ENCODE measurements at places on chromosomes 7 and 10.

- DNase-seq, result no peak
Observed at GRCh38 chr7:101684983-101685330, 55.9 kb upstream of the MYL10 start.

DNA sequence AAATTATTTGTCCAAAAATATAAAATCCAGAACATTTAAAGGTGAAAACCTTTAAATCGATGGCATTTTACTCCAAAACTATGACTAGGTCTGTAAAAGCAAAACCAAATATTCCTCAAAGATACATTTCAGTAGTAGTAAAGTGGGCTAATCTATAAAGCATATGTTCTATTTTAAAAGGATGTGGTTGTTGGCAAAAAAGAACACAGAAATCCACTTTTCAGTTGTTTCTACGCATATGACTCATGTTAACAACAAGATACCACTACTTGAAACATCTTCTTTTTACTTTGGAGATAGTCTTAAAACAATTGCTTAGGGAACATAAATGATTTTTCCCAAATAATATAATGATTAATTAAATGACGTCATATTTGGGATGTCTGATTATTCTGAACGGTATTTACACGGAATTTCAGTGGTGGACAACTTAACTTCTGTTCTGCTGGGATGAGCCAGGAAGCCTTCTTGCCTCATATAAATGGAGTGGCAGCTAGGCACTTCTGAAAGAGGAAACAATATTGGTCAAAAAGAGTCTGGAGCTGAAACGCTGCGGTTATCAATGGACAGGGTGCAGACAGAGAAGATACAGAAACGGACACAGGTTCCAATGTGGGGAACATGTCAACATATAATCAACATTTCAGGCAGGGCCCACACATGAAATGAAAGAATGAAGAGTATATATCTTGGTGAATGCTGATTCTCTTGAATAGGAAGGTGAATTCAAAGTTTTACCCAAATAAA, 78.5 kb downstream of the ETV1 start:
- no peak for DNase-seq

- no peak for DNase-seq
Observed at GRCh38 chr10:67606572-67606971, 89.4 kb downstream of the CTNNA3 start.

DNA sequence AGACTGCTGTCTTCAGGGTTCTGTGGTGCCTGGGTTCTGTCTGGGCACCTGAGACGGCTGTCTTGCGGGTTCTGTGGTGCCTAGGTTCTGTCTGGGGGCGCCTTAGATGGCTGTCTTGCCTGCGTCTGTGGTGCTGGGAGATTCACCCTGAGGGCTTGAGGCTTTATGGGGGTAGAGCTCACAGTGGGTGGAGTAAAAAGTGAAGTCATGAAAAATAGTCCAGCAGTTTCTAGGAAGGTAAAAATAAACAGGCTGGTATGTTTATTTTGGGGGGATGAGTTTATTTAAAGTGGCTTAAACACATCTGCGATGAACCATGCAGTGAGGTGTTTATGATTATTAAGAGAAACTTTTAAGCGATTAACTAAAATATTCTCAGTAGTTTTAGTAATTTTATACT, 64.2 kb downstream of the NKX6-2 start:
- DNase-seq, result no peak

GRCh38 chr10:42637648-42638054, 719 bp downstream of the ZNF33B start:
- no peak for DNase-seq

DNA sequence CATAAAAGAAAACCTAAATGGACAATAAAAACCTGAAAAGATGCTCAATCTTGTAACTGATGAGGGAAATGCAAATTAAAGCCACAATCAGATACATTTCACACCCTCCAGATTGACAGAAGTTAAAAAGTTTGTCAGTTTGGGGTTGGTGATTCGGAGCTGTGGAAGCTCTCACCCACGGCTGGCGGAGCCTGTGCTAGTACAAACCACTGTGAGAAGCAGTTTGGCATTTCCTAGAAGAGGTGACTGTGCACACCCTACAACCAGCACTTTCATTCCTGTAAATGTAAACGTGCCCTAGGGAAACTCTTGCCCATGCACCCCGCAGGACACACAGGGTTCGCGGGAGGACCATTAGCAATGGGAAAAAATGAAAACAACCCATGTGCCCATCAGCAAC, 114.1 kb downstream of the BMS1 start:
- no peak for DNase-seq
